Activated CD8-positive, alpha-beta T cell treated with anti-CD3 and anti-CD28 coated beads for 36 hours (primary cell): ENCODE measurements at places on chromosomes 2 and 18.

GRCh38 chr18:57814555-57814954 is 11.4 kb upstream of the ATP8B1 start:
- DNase-seq = no peak

DNA sequence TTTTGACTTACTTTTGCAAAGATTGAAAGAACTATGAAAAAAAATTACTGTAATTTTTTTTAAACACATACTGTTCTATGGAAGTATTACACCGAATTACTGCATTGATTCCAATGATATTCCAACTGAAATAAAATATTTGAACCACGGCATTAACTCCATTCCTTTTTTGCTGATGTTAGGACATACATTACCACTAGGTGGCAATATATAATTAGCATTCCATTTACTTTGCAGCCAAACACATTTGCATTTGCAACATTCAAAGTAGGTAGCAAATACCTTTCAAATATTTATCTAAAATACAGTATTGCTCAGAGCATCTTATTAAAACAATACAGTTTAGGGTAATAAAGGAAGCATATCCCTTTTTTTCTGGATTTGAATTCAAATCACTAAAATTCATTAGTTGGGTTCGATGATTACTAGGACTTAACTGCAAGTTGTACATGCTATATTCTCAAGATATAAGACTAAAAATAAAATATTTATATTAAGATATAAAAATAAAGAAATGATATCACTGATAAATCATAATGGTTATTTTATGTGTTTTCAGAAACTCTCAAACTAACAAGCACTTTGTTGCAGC is 31.3 kb downstream of the LANCL1 start:
- DNase-seq = no peak

DNA sequence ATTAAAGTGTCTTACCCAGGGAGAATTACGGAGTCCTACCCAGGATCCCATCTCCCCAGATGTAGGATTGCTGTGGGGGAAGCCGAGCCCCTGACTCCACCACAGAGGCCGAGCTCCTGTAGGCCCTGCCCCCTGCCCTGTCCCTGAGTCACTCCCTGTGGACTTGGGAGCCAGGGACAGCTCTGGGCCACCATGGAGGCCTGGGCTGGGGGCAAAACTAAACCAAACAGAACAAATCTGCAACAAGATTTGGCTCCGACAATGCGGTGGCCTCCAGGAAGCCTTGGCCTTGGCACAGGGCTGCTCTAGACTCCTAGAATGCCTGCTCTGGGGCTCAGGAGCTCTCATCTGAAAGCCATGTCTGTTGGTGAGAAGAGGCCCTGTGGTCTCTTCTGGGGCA is 99.3 kb upstream of the PXDN start:
- DNase-seq = no peak

GRCh38 chr2:53715568-53715967 is 52.0 kb upstream of the CHAC2 start:
- DNase-seq = no peak

GRCh38 chr2:205288686-205289085 is 393.6 kb upstream of the NRP2 start:
- no peak for DNase-seq

GRCh38 chr2:237743561-237744269 is 54.9 kb upstream of the RBM44 start:
- DNase-seq = no peak

- DNase-seq = no peak
Measured at GRCh38 chr2:51782921-51783765, 751.2 kb upstream of the NRXN1 start.

- peak; percentile 50 for DNase-seq
Measured at GRCh38 chr2:85132834-85133637, at the start of gene TCF7L1. TSS of gene TCF7L1 (plus strand) at chr2:85133392. CDS start at chr2:85133685, 293 bp downstream.

DNA sequence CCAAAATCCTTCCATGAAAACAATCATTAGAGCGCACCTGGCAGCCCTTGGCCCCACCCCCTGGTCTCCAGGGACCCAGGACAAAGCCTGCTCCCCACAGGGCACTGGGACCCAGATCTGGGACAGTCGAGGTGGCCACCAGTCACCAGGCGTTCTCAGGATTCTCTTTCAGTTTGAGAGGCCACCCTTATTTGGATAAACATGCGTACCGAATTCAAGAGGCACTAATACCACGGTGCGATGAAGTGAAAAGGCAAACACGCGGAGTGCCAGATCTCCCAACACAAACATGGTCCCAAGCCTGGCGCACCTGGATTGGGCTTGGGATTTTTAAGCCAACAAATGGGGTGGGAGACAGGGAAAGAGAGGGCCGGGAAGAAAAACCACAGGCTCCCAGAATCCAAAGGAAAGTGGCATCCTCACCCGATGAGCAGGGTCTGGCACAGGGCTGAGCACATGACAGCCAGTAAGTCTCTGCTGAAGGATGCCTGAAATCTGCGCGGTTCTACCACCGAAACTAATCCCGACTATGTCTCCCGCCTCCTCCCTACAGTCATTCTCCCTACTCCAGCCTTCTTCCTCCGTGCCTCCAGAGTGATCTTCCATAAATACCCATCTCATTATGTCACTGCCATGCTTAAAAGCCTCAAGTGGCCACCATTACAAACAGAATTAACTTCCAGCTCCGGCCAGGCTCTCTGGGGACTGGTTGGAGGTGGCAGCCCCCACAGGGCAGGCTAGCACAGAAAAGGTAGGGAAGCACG is 60.9 kb upstream of the KLHL29 start:
- no peak for DNase-seq

DNA sequence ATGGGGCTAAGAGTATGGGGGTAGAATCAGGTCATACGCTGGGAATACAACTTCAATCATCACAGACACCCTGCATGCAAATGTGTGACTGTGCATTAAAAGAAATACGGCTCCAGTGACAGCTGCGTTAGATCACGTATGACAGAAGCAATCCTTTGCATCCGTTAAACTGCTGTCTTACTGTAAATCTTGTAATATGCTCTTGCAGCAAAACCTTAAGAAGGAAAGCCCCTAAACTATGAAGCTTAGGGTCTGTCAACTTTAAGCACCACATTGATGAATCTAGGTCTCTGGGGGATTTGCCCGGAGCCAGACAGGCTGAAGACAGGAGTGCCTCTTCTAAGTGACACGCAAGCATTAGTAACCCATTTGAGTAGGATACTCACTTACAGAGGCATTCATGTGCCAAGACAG is 84.7 kb upstream of the EML6 start:
- DNase-seq = no peak
